KG1 (cell line): ENCODE measurements at places on chromosomes 16 and 17.

DNA sequence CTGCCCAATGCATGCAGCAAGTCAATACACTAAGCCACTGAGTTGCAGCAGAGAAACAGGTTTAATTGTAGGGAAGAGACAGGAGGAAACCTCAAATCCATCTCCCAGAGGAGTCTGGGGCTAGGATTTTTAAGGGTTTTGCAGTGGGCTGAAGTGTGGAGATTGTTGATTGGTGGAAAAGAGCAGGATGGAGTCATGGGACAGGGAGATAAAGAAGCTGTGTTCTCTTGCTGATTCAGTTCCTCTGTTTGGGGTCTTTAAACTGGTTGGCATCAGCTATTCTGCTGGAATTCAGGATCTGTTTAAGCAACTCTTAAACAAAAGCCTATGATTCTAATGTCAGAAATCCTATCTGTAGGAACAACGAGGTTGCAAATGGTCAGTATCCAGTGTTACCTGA lies 180.8 kb upstream of the CACNG3 start:
- DNase-seq = no peak

DNA sequence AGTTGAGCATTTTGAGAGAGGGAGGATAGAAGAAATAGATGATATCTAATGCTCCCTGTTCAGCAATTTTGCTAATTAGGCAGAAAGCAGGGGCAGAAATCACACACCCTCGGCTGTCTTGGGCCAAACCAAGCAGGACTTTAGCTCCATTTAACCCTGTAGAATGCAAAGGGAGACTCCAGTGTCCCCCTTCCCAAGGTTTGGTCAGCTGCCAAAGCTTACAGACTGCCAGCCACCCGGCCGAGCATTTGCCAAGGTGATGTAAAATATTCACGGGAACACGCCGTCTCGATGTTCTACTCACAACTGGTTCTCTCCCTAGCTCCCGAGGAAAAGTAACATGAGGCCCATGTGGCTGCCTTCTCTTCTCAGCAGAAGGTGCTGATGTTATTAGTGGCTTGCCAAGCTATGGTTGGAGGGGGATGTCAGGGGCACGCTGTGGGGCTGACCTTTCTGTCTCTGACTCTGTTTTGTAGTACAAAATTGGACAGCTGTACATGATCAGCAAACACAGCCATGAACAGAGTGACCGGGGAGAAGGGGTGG lies 155.3 kb downstream of the PITPNC1 start:
- DNase-seq = no peak

GRCh38 chr17:50582741-50583140 lies 22.2 kb downstream of the CACNA1G start:
- no peak for DNase-seq

GRCh38 chr16:69204172-69204571 lies 17.2 kb downstream of the SNTB2 start:
- no peak for DNase-seq

GRCh38 chr16:72061564-72061963 lies 1.5 kb upstream of the HPR start:
- DNase-seq = no peak

DNA sequence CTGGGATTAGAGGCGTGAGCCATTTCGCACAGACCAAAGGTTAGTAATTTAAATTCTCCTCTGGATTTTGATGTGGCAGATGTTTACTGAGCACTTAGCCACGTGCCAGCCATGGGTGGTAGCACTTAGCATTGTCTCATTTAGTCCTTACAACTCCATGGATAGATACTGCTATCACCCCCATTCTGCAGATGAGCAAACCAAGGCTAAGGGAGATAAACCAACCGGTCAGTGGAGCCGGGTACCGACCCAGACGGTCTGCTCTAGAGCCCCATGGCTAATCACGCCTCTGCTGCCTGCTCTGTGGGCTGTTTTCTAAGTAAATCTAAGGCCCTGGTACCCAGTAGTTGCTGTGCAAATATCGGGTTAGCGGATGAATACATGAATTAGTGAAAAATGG lies 12.6 kb upstream of the ADGRG1 start:
- DNase-seq = no peak

DNA sequence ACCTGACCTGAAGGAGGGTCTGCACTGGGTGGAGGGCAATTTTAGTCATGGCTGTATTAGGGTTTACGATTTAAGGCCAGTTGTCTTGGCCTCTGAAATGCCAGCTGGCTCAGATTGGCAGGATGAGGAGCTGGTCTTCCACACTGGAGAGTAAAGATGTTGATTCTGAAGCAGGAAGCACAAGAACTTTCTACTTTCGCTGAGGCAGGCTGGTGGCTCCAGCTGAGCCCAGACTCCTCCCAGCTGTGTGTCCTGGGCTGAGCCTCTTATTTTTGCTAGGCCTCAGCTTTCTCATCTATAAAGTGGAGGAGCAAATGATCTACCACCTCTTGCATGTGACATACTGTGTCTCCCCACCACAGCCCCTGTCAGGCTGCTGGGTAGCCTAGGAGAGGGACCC lies 74.4 kb downstream of the MRM1 start:
- no peak for DNase-seq

- no peak for DNase-seq
These were observed 15.9 kb upstream of the PIK3R6 start for GRCh38 chr17:8883353-8883752.

DNA sequence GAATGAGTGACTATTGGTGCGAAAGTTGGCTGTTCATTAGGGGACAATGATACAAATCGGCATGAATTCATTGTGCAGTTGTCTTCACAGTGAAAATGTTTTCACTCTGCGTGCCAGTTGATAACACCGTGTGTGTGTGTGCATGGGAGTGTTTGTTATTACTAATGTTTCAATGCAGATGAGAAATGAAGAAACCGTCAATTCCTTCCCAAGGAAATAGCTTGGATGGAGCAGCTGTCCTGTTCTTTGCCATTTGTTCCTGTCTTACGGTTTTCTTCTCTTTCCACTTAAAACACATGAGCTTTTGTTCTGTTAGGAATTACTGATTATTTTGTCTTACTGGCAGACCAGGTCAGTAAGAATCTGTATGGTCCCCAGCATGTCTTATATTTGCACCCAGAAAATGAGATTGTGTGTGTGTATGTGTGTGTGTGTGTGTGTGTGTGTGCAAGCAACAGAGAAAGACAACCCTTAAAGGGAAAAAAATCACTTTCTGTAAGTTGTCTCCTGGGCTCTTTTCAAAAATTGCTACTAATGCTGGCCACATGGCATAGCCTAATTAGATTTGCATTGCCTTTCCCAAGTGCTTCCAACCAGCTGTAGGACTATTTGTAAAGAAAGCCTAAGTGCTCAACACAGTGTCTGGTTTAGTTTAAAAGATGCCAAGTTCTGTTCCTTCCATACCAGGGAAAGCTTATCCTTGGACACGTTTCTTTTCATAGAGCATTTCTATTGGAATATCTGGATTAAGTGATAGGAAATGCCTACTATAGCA lies 23.8 kb downstream of the SHISA9 start:
- no peak for DNase-seq

DNA sequence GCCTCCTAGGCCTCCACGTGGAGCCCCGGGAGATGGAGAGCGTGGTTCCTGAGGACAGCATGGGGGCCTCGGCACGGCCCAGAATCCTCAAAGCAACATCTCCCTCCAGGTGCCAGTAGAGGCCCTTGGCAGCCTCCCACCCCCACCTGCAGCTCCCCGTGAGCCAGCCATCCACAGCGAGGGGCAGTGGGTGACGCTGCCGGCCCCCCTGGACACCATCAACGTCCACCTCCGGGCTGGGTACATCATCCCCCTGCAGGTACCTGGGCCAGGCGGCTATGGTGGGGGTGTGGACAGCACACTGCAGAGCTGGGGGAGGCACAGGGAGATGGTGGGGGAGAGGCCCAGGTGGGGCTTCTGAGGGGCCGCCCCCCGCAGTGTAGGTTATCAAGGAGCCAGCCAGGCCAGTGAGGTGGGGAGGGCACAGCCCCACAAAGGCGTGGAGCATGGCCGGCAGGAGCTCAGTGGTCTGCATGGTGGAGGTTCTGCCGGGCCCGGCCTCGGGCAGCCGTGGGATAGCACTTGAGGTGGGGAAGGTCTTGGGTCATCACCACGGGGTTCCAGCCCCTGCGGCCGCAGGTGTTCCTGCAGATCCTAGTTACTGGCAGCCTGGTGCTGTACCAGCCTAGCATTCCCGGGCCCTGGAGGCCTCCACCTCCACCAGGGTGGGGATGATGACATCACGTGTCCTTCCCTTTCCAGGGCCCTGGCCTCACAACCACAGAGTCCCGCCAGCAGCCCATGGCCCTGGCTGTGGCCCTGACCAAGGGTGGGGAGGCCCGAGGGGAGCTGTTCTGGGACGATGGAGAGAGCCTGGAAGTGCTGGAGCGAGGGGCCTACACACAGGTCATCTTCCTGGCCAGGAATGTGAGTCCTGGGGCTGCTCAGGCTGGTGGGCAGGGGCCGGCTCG lies 16.4 kb downstream of the GAA start:
- no peak for DNase-seq

- no peak for DNase-seq
These were observed 81.8 kb downstream of the TRIM37 start for GRCh38 chr17:59024916-59025315.

GRCh38 chr16:50323335-50324011 lies 45.3 kb downstream of the BRD7 start:
- no peak for DNase-seq

DNA sequence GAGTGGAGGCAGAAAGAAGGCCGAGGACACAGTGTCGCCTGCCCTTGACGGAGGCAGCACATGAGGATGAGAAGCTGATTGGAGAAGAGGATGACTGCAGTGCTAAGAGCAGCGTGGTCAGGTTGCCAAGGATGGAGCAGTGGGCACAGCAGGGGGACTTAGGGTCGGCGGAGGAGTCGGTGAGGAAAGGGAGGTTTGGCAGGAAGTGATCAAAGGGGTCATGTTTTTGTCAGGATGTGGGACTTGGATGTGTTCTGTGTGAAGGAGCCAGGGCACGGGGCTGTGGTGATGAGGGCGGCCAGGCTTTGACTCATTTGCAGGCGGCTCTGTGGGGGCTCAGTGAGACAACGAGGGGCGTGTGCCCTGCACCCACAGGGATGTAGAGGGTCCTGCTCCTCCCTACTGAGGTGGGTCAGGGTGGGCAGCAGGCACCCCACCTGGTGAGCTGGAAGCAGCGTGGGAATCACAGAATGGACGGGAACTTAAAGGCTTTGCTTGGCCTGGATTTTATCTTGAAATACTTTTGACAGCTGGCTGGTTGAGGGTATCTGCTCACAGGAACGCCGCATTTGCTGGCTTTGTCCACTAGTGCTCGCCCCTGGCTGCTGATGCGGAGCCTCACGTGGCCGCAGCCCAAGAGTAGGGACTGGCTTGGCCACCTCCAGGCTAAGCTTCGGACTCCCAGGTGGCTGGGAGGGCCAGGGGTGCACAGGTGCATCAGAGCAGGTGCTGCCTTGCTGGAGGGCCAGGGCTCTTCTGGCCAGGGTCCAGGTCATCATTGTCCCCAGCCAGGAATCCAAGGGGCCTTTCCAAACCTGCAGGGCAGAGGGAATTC lies 6.0 kb downstream of the MPG start:
- no peak for DNase-seq

GRCh38 chr16:31471875-31472708 lies at the start of gene TGFB1I1:
Gene TGFB1I1, plus strand, starts transcription at chr16:31472152. Its CDS starts 37 bp downstream, at chr16:31472189.
- no peak for DNase-seq

GRCh38 chr17:77571155-77571981 lies 387.1 kb upstream of the TNRC6C start:
- DNase-seq = no peak

- no peak for DNase-seq
These were observed 26.2 kb upstream of the IRF8 start for GRCh38 chr16:85872734-85873133.

- no peak for DNase-seq
These were observed 121.9 kb downstream of the USP31 start for GRCh38 chr16:23027386-23027785.

DNA sequence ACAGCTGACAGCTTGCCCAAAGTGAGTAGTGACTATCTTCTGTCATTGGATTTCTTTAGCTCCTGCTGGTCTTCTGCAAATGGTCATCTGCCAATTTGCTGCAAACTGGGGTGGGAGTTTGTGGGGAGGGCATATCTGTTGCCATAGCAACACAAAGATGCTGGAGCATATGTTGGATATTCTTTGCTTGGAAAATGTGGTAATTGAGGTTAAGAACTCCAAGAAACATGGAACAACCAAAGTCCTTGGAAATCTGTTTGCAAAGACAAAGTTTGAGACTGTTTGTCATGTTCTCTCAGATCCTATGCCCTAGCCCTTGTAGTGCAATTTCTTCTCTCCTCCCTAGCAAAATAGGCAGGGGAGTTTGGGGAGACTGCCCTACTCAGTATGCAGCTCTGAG lies 155.3 kb downstream of the PRKCB start:
- DNase-seq = no peak

DNA sequence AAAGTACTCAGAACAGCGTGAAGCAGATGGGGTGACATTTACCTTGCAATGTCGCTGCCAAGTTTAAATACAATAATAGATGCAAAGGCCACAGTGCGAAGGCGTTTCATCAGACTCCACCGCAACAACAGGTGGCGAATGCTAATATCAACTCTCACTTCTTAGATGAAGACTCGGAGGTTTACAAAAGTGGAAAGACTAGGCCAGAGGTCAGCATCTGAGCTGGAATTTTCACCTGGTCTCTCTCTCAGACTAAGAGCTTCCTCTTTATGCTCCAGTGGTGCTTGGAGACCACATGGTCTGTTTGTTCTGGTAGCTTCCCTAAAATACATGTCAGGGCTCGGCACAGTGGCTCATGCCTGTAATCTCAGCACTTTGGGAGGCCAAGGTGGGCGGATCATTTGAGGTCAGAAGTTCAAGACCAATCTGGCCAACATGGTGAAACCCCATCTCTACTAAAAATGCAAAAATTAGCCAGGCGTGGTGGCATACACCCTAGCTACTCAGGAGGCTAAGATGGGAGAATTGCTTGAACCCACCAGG lies 169.1 kb downstream of the XYLT1 start:
- DNase-seq = no peak

DNA sequence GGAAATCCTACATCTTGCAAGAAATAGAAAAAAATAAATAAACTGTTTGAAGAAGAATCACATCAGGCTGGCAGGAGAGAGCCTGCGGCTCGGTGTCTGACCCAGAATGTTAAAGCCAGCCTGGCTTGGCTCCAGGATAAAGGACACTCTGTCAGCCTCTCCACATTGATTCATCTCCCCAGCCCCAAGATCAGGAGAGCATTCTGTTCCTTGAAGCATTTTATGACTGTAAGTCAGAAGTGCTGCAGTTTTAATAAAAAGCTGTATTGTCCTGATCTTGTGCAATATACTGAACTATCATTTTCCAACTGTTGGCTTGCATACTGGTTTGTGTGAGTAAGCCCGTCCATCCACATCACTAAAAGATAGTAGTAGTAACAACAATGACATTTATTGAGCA lies 426.6 kb downstream of the HAPSTR1 start:
- DNase-seq = no peak
